ENCODE measurements at places on chromosomes 3 and 15.

DNA sequence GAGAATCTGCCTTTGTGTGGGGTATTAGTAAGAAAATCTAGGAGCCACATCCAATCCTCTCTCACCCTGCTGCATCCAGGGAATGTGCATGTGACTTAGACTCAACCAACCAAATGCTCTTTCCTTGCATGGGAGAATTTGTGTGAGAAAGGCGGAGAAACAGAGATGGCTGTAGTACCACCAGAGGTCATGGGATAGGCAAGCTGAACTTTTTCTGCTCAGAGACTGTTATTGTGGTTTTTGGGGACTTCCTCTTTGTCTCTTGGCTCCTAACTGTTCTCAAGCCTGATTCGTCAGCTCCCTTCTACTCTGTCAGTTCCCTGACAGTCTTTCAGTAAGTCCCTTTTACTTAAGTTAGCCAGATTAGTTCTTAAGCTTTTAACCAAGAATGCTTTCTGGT is 2.6 kb upstream of the ZSCAN2 start:
- no peak for DNase-seq

DNA sequence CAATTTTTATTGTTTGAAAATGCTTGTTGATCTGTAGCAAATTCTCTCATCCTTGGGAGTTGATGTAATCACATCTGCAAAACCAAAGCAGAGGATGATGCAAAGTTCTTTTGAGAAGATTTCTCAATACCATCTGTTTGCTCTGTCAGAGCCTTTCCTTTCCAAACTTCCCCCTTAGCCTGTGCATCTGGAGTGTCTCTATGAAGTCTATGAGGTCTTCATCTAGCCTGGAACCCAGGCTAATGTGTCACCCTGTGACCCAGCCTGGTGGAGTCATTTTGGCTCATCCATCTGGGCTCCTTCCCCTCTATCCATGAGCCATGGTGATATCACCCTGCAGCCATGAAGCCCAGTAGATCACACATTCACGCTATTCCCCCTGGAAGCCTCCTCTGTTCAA is 123.2 kb upstream of the SLC7A14 start:
- no peak for DNase-seq

DNA sequence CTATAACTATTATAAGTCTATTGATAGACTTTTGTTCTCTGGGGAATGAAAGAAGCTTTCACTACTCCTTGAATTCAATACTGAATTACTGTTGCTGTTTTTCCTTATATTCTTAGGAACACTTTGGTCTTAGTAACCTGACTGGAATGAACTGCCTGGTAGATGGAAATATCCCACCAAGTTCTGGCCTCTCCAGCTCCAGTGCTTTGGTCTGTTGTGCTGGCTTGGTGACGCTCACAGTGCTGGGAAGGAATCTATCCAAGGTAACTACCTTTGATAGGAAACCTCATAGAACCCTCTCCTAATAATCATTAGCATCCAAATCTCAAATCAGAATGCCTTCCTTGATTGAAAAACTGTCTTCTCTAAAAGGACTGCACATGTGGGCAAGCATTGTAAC is 69.1 kb downstream of the GALK2 start:
- no peak for DNase-seq

GRCh38 chr15:98330258-98330657 is 318.1 kb upstream of the IGF1R start:
- DNase-seq: no peak

GRCh38 chr3:177652556-177653291 is 455.4 kb upstream of the TBL1XR1 start:
- DNase-seq: no peak
